ENCODE measurements at places on chromosomes 6 and 20.

DNA sequence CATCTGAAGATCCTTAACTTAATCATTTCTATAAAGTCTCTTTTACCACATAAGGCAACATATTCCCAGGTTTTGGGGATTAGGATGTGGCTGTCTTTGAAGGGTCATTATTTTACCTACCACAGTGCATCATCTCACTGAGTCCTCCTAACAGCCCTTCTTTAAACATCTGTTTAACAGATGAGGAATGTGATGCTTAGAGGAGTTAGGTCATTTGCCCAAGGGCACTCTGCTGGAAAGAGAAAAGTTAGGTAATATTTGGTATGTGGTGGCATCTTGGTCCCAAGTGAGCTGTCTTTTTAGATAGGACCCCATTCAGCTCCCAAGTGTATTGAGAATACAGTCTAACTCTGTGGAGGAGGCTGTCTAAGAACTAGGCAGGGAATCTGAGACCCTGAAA lies 11.0 kb downstream of the MMP24 start:
- no peak for DNase-seq

- peak; percentile 42 for DNase-seq
These were observed 131.6 kb downstream of the OGFRL1 start for GRCh38 chr6:71420095-71420692.

DNA sequence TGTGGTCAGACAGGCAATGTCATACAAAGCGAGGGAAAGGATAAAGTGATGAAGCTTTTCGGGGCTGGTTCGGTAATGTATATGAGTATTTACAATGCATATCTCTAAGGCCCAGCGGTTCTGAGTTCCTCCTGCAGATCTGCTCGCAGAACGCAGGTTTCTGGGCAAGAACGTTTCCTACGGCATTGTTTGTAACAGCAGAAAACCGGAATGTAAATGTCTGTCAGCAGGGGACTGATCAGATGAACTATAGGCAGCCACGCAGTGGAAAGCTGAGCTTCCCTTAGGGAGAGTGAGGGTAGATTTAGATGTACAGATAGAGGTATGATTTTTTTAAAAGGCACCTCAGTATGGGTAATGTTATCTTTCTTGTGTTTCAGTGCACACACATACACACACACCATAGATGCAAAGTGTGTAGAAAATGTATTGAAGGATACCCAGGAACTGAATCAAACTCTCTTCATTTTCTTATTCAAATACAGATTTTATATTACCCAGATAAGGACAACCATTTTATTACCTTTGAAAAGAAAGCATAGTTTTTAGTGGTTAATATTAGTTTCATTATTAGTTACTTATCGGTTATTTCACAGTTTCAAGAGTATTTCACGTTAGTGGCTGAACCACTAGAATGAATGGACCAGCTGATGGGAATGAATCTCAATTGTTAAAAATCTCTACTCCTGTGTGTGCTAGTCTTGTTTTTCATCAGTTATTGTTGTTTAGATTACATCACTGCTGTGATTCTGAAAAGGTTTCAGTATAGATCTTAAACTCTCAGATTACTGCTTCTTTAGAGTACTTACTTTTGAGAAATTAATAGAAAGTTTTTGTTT lies 56.2 kb downstream of the SNX9 start:
- no peak for DNase-seq

DNA sequence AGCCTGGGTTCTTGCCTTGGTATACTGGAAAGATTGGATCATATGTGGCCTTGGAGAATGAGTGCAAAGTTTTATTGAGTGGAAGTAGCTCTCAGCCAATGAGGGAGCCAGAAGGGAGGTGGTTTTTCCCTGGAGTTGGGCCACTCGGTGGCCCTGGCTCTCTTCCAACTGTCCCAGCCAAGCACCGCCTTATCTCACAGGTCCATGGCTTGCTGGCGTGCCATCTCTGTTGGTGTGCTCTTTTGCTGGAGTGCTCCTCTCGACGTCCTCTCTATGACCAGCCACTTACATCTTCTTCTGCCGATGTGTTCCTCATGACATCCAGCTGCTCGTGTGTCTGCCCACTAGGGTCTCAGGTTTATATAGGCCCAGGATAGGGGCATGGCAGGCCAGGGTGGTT lies 505.9 kb upstream of the SYNCRIP start:
- DNase-seq = no peak

- no peak for DNase-seq
These were observed 2.0 kb upstream of the MYLIP start for GRCh38 chr6:16126861-16127260.

- DNase-seq = peak; percentile 26
These were observed 9.3 kb downstream of the TRAPPC3L start for GRCh38 chr6:116536216-116536621.

All from putamen (tissue), 1 donor.